ENCODE measurements at places on chromosomes 6 and 20.

GRCh38 chr6:28933069-28933468, 9.3 kb upstream of the TRIM27 start:
- DNase-seq = no peak

DNA sequence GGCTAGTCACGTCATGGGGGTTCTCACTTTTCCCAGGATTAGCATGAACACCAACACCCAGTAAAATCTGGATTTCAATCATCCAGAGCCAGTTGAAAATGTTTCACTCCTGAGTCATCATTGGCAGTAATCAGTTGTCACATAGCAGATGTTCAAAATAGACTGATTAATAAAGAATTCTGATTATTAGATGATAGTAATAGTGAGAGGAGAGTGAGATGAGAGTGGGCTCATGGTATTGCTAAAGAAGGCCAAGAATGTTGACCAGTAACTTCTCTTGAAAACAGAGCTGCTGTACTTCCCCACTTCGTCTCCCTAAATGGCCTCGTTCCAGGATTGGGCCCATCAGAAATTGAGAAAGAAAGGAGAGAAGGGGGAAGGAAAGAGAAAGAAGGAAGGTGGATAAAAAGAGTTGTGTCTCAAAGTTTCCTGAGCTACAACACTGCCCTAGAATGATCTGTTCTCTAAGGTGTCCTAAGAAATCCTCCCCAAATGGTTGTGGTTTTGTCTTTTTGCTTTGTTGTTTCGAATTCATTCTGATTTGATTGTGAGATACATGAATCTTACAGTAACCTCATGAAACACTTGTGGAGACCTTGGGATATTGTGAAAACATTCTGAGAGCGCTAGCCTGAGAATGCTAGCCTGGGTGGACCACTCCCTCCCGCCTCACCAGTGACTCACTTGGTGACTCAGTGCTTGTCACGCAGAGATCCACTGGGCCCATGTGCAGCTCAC, 502.2 kb upstream of the JARID2 start:
- DNase-seq = peak; percentile 98

- no peak for DNase-seq
Measured at GRCh38 chr20:61521687-61522420, 269.8 kb downstream of the CDH4 start.

GRCh38 chr20:7702141-7702540, 238.1 kb downstream of the HAO1 start:
- DNase-seq = peak; percentile 12

DNA sequence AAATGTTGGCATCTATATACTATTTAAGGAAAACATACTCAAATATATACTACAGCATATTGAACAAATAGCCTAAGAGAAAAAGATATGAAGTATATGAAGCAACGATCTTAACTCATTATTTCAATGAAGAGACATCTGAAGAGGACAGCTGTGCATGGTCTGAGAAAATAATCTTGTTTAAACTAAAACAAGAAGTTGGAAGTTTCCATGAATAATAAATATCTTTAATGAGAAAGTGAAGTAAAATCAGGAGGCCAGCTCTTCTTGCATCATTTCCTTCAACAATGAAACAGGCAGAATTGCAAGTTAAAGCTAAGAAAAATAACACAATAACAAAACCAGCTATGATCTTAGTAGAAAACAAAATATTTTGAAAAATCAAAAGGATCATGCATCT, 1265.4 kb upstream of the MAP3K7 start:
- DNase-seq = peak; percentile 67

DNA sequence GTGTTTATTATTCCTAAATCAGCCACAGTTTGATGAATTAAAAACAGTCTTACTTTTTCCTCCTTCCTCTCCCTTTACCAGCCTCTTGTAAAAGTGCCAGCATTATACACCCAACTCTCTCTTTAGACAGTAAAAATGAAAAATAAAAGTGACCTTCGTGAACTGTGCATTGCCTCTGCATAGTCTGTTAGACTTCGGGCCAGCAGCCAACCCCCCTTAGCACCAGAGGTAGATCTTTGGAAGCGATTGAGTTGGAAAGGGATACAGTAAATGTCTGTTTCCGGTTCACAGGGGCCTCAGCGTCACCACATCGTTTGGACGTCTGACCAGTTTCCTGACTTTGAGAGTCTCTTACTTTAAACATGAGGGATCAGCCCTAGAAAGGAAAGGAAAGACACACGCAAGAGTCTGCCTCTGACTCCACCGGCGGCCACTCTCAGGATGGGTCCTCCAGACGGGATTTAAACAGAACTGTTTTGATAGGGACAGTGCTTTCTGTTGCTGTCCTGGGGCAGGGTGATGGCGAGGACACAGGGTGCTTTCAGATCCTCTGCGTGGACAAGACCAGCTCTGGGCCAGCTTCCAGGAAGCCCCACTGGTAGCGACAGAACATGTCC, 206.6 kb upstream of the PREP start:
- peak; percentile 91 for DNase-seq

DNA sequence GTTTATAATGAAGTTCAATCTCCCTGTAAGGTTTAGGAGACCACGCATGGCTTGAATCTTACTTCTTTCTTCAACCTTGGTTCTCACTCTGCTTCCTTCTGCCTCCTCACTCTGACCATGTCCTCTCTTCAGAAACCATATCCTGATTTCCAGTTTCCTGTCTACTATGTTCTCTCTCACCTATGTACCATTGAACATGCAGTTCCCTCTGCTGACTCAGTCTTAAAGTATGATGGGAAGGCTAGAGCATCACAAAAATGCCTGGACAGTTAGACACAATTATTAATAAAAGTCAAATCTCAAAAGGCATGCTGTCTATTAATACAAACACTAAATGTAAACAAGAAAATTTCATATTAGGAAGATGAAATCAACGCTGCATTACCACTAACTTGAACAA, 151.6 kb downstream of the PRKN start:
- DNase-seq = no peak

- DNase-seq = no peak
Measured at GRCh38 chr6:37847704-37848103, 28.2 kb downstream of the ZFAND3 start.

DNA sequence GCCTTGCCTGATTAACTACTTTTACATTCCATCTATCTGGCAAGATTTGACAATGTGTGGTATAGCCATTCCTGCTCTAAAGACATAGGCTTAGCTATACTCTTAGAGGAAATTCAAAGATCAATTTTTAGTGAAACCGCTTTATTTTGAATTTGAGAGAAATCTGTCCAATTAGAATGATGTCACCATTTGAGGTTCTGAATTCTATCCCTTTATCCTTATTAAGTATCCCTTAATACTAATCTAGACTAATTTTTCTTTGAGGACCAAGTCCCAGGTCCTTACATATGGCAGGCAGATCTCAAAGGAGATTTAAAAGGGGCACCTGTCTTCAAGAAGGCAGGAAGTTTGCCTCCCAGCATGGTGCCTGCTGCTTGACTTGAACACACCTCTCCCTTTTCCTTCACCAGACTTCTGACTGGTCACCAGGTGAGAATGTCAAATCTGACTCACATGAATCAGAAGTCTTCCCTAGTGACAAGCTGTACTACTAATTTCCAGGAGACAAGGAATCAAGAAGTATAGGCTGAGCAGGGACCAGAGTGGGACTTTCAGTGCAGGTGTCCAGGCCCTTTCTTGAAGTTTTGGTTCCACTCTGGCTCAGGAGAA, 15.0 kb upstream of the MRAP2 start:
- no peak for DNase-seq

- peak; percentile 27 for DNase-seq
Measured at GRCh38 chr6:160400446-160400845, 52.3 kb downstream of the SLC22A3 start.

DNA sequence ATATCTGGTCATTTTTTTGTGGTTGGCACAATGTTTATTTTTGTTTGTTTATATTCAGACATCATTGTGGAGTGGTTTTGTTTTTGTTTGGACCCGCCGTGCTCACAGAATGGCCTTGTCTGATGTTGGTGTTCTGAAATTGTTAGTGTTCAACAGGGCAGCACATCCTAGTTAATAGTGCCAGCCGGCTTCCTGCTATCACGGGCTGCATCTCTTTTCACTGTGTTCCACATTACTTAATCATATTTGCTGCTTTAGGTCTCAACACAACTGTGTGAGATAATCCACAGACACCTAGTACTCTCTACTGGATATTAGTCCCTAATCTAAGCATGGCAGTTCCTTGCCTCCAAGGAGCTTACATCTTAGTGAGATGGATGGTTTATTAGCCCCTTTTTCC, 2.8 kb upstream of the EIF2S2 start:
- no peak for DNase-seq

- DNase-seq = no peak
Measured at GRCh38 chr20:59630526-59630925, 26.2 kb downstream of the PHACTR3 start.

DNA sequence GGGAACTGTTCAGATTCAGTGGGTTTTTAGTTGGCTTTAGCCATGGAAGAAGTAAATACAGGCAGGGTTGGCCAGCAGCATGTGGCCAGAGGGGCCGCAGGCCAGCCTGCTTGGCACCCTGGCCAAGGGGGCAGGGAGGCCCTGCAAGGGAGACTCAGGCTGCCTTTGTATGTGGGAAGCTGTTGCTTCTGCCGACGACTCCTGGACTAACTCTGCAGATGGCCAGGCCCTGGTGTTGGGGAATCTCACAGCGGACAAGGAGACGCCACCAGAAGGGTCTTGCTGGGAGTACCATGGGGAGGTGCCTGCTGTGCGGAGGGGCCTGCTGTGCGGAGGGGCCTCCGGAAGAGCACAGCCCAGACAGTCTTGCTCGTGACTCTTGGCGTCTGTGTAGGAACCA, 25.2 kb downstream of the PYGB start:
- DNase-seq = no peak

DNA sequence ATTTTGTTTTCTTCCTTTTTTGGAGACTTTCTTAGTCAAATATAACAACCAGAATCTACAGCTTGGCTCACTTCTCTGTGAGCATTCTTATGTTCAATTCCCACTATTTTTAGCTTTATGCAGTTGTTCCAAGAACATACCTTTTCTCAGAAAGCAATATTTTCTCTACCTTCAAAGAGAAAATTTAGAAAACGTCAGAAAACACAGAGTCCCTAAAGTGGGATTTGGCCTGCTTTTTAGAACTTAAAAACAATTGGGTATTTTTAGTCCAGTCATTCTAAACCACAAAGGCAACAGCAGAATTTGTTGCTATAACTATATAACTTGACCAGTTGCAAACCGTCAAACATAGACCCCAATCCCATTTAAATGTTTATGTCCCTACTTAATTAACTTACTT, 133.1 kb downstream of the MOXD1 start:
- DNase-seq = no peak
